Myocyte (in vitro differentiated cells): ENCODE measurements at places on chromosomes 11 and 22. TPM values are rescaled to one million over a fixed set of nuclear protein-coding genes. Genes with fewer than 3 reads are reported as not detected.

DNA sequence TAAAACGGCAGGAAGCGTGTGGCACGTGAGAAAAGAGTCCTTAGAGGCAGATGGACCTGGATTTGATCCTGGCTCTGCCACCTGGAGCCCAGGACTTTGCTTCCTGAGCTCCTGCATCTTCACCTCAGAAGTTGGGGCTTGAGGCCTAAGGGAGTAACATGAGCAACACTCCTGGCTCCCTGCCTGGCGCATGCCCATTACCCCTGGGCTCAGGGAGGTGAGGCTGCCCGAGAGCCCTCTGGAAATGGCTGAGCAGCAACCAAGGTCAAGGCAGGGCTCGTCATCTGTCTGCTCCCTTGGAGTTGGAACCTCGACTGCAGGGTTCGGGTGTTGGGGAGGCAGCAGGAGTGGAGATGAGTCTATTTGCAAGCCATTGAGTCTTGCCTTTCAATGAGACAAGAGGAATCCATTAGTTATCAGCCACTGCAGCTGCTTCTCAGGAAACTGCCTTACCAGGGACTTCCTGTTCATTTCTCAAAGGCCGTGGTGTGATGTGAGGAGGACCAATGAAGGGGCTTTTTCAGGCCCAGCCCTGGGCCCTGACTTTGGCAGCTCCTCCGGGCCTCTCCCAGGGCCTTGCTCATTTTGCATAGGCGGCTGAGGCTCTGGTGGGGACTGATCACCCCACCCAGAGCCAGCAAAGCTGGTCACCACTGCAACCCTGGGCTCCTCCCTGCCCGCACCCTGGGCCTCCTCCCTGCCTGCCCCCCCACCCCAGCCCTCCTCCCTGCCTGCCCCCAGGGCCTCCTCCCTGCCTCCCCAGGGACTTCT is 6.4 kb downstream of the FADS2 start:
- peak; percentile 55 for DNase-seq

DNA sequence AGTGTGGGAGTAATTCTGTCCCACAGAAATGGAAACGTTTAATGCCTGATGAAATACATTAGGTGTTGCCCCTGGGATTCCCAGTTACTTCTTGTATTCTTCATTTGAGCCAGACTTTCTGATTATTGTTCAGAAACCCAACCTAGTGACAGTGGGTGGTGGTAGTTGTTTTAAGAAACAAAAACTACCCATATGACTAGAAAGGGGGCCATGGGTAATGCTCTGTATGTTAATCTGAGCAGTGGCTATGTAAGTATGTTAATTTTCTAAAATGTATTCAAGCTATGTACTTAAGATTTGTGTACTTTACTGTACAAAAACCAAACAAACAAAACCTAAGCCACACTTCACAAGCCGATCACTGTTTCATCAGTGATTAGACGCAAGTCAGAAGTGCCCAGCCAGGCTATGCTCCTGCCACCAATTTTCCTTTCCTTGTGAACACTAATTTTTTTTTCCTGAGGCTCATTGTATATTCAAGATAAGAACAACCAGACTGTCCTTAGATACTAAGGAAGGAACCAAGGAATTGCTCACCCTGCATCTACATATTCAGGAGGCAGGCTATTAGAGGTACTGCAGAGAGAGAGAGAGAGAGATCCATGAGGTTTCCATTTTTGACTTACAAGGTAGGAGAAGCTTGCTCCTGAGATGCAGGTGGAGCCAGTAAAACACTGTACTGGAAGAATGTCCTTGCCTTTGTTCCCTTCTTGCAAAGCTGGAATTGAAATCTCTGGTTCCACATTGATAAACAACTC is 122.7 kb downstream of the DBX1 start:
- DNase-seq = no peak

- no peak for DNase-seq
These were observed 22.8 kb downstream of the PITPNB start for GRCh38 chr22:27896245-27896644.

Gene TMPRSS4
- total RNA-seq = not detected in 2 replicates

Gene GLB1L2
- not detected in 2 replicates for total RNA-seq

DNA sequence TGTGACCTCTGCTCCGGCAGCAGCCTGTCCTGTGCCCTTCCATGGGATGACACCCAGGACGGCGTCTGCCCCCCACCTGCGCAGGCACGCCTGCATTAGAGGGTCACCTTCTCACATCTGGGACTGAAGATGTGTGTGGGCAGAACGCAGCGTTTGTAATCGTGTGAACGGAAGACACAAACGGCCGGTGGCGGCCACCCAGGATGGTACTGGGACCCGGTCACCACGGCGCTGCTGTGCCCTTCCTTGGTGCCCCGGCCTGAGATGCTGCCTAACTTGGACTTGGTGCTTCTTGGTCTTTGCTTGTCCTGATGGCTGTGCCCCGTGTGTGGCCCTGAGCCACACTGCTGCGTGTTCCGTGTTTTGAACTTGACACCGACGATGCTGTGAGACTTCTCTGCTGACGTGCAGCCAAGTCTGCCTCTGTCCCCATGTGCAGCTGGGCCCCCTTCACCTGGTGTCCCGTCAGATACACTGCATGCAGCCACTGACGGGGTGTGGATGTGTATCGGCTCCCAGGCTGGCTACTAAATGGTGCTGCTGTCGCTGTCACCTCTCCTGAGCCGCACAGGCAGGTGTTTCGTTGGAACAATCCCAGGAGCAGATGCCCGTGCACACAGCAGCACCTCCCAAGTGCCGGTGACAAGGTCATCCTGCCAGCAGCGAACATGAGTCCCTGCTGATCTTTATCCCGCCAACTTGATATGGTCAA is 21.4 kb downstream of the YPEL1 start:
- DNase-seq = no peak

Gene GRM5
- total RNA-seq = not detected in 2 replicates

GRCh38 chr11:104060820-104061219 is 24.4 kb downstream of the DDI1 start:
- DNase-seq = no peak

- DNase-seq = peak; percentile 81
These were observed 8.2 kb downstream of the C11orf24 start for GRCh38 chr11:68263444-68264035.

Gene PARVG
- total RNA-seq = 0.05 TPM in 1 of 2 replicates, not detected in the other

Gene POU2AF3
- total RNA-seq = not detected in 2 replicates

GRCh38 chr11:68692115-68692514 is 7.8 kb downstream of the GAL start:
- DNase-seq = no peak

DNA sequence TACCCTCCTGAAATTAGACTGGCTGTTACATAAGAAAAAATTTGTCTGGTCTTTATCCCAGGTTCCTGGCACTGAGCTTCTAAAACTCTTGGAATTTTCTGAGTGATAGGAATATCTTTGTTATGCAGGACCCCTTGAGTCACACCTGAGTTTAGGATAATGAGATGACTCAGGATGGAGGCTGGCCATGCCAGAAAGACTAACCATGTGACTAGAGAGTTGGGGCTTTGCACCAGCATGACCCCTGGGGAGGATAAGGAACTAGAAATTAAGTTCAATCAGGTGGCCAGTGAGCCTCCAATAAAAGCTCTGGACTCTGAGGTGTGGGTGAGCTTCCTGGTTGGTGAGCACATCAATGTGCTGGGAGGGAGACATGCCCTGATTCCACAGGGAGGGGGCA is 88.1 kb downstream of the XRRA1 start:
- no peak for DNase-seq

Gene PATE4
- not detected in 2 replicates for total RNA-seq

Gene KCNE3
- total RNA-seq = 0.52 and 0.70 TPM in 2 replicates

- DNase-seq = no peak
These were observed 6.6 kb upstream of the BARX2 start for GRCh38 chr11:129368889-129369672.

- DNase-seq = peak; percentile 54
These were observed 27.2 kb downstream of the RPS6KA4 start for GRCh38 chr11:64385945-64386704.

Gene LMO2
- 8.5 and 10.6 TPM in 2 replicates for total RNA-seq

- no peak for DNase-seq
These were observed 32.4 kb downstream of the CREB3L1 start for GRCh38 chr11:46309814-46310259.

Gene OR52H1
- not detected in 2 replicates for total RNA-seq

Gene IL18
- not detected in 2 replicates for total RNA-seq

DNA sequence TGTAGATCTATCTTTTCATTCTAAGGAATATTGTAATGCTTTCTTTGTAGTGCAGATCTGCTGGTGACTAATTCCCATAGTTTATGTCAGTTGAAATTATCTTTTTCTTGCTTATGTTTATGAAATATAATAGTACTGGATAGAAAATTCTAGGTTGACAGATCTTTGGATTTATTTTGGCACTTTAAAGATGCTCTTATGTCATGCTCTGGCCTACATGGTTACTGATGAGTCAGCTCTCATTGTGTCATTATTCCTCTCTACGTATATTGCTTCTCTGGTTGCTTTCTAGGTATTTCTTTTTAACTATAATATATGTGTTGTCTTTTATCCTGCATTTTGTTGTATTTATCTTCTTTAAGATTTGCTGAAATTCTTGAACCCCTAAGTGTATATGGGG is 955.5 kb upstream of the CHORDC1 start:
- DNase-seq = no peak
